ENCODE measurements at places on chromosomes 7 and 10.

DNA sequence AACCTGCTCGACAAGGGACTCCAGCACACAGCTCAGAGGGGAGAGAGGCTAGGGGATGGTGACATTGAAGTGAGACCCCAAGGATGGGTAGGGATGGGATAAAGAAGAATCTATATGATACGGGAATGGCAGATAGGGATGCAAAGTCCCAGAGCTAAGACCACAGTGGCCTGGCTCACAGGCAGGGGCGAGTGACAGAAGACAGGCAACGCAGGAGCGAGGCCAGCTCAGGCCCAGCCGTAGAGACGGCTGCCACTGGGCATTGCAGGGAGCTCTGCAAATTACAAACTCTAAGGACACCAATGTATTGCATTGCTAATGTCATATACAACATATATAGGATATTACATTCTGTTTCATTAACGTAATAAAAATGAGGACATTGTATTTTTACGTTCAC, 131.4 kb downstream of the TCERG1L start:
- no peak for DNase-seq

DNA sequence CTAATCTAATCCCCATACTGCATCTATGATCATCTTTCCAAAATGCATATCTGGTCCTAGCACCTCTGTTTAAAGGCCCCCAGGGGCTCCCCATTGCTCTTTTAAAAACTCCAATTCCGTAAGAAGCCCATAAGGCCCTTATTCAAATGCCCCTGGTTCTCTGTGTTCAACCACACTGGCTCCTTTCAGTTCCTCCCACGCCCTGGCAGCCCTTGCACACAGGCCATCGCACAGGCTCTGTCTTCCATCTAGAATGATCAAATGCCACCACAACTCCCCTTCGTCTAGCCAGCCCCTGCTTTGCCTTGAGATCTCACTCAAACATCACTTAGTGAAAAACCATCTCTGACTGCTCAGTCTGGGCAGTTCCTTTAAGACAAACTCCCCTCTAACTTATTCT, 112.9 kb upstream of the LYZL2 start:
- DNase-seq = no peak

GRCh38 chr7:131859147-131859821, 302.9 kb upstream of the PODXL start:
- peak; percentile 57 for DNase-seq

- no peak for DNase-seq
These were observed 70.2 kb downstream of the SLC39A12 start for GRCh38 chr10:18021725-18022480.

- no peak for DNase-seq
These were observed 81.4 kb downstream of the NRBF2 start for GRCh38 chr10:63214571-63214970.

DNA sequence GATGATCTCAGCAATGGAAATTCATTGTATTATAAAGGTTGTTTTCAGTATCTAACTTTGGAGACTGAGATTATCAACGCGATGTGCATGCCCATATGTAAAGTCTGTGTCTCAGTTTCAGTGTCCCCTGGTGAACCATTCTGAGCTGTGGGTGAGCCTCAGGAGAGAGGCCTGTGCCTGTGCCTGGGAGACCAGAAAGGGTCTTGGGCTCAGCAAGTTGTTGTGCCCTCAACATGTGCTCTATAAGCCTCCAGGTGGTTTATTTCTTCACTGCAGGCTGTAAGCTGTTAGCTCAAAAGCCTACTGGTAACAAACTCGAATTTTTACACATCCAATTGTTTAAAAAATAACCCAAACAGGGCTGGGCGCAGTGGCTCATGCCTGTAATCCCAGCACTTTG, 151.9 kb downstream of the PKD1L1 start:
- no peak for DNase-seq

DNA sequence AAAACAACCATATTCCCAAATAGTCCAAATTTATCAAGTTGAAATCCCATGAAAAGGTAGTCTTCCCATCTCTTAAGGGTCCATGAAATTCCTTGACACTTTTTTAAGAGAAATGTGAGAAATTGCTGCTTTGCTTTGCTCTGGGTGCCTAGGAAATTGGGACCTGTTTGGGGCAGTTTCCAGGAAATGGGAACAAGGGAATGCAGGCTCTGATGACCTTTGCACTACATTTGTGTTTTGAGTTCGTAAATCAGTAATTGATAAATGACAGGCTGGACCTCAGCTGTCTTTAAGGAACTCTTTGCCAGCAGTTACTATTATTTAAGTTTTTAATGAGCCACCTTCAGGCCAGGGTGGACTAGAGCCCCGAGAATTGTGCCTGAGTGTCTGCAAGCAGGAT, 203.5 kb downstream of the LRMDA start:
- no peak for DNase-seq

GRCh38 chr7:114784746-114785145, 137.1 kb upstream of the MDFIC start:
- DNase-seq = no peak

- DNase-seq = no peak
These were observed 445 bp upstream of the ATRNL1 start for GRCh38 chr10:115092555-115093285.

- no peak for DNase-seq
These were observed 406.5 kb downstream of the SUGCT start for GRCh38 chr7:40541336-40541735.

DNA sequence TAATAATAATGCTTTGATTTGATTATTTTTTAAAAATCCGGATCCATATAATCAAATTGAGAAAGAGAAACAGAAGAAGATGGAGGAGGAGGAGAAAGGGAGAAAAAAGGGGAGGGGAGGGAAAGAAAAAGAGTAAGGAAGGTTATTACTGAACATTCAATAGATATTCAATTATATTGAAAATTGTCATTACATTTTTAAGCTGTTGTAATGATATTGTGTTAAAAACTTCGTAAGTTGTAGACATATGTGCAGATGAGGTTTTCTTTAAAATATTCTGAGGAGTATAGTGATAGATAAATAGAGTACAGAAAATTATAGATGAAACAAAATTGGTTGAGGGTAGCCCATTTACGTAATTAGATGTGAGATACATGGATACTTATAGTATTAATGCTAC, 933.0 kb upstream of the PHF14 start:
- DNase-seq = no peak

DNA sequence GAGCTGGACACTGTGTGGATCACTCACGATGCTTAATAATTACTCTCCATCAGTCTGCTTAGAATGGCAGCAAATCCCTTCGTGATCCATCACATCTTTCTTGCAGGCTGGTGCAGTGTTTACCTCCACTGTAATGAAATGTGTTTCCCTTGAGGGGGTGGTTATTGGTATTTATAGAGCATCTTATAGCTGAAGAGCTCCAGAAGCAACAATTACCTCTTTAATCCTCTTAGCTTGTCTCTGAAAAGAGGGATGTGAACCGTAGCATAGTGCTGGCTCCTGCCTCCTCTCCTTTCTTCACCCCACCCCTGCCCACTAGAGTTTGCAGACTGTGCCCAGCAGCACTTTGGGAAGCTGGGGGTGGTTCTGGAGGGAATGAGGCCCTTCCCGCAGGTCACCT, 132.6 kb downstream of the CAMK1D start:
- no peak for DNase-seq

DNA sequence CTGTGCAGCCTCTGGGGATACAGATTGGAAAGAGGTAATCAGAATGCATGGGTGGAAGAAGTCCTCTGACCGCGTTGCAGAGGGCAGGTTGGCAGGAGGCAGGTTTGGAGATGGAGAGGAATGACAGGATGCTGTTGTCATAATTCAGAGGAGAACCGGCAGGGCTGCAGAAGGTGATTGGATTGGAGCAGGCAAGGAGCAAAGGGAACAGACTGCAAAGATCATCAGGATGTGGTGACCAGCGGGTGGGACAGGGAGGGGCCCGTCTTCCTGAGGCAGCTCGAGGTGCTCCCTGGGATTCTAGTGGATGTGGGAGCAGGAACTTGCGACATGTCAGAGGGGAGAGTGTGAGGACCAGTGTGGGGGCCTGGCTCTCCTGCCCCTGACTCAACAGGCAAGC, 78.5 kb upstream of the PPIF start:
- DNase-seq = no peak

GRCh38 chr7:151374139-151374538, 32.5 kb downstream of the NUB1 start:
- DNase-seq = no peak

GRCh38 chr7:101555269-101555920, 73.7 kb downstream of the MYL10 start:
- DNase-seq = no peak

DNA sequence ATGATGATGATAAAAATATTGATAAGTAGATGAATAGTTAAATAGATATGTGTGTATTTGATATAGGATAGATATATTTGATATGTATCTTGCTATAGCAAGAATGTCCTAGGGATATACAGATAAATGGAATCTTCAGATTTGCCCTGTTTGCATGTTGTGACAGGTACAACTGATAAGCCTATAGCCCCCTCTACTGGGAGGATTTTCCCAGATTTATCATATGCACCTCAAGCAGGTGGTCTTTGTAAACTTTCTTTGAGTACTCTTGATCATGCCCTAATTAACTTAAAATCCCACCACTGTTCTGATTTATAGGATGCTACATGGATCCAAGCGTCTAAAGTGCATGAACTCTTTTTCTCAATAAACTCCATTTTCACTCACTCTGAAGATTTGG, 1050.7 kb downstream of the SORCS3 start:
- DNase-seq = no peak

GRCh38 chr7:148664324-148664723, 34.4 kb upstream of the CUL1 start:
- DNase-seq = peak; percentile 73
